ENCODE measurements at places on chromosomes 11 and 22.
A peak's percentile ranks its signal among the peaks of the same experiment; 100 is the strongest.

DNA sequence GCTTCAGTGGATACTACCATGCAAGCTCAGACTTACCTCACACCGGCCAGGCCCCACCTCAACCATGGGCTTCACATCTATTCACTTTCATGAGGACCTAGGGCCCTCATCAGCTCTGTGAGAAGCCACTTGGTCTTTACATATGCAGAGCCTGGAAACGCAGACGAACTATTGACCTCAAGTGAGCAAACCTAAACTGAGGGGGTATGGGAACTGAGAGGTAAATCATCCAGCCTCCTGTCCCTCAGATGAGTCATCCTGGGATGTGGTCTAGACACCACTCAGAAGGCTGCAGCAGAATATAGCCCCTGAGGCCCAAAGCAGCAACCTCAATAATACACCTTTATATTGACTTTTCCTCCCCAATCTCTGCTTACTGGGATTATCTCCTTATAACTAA is 578.0 kb downstream of the INSC start:
- H3K27me3 ChIP-seq, result no peaks in the 10 kb centered on the region
- no peak overlapping the region for H3K27ac ChIP-seq
- no peak overlapping the region for H3K4me3 ChIP-seq
- no peaks in the 10 kb centered on the region for H3K4me1 ChIP-seq

DNA sequence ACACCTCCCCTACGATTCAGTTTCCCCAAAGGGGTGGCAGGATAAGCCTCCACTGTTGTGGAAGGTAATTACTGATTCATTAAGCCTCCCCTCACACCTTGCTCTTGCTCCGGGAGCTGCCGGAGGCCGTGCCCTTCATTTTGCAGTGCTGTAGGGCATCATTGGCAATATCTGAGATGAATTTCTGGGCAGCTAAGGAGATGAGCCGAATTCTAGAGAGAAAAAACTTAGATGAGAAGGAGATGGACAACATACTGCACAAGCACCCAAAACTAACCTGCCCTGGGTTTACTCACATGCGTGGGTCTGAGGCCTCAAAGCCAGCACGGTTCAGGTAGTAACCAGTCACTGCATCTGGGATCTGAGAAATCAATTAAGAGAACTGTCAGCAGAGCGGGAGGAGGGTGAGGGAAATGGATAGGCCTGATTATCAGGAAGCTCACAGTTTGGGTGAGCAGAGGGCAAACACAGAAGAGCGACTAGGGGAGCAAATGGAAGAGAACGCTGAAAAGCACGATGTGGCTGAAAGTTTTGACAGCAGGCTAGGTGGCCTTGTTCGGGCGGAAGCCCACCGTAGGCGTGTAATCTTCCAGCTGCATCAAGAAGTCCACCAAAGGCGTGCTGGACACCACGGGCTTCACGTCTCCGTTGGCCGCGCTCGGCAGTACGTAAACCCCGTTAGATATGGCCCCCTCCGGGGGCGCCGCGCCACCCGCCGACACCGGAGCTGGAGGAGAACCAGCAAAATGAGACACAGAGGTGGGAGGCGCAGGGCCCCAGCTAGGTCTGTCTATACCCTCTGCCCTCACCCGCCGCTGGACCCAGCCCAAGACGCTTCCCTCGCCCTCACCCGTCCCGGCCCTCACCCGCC is 689 bp downstream of the TAF10 start:
- peaks cover 19% of the 10 kb centered on the region for H3K36me3 ChIP-seq
- DNase-seq, result peak; percentile 43
- peak overlapping the region; percentile 84 for H3K4me3 ChIP-seq
- peaks cover 6% of the 10 kb centered on the region for H3K4me1 ChIP-seq
- peak overlapping the region; percentile 78 for H3K27ac ChIP-seq

DNA sequence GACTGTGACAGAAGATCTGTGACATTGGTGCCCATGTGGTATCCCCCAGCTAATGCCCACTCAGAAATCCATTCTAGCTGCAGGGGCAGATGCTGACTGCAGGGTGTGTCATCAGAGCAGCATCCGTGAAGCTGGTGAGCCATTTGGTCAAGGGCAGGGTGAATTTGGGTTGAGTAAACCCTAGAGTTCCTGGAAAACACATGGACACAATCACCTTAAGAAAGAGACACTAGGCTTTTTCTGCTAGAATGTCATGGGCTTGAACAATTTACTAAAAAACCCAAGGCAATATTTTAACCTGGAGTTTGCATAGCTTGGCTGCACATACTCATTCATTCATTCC is 100.0 kb downstream of the ADAMTS15 start:
- H3K27ac ChIP-seq, result no peak overlapping the region
- H3K27me3 ChIP-seq, result no peaks in the 10 kb centered on the region
- no peaks in the 10 kb centered on the region for H3K4me1 ChIP-seq

GRCh38 chr11:72070491-72070890 is 9.9 kb downstream of the NUMA1 start:
- H3K27me3 ChIP-seq, result no peaks in the 10 kb centered on the region
- H3K36me3 ChIP-seq, result no peaks in the 10 kb centered on the region
- peaks cover 19% of the 10 kb centered on the region for H3K4me1 ChIP-seq
- DNase-seq, result no peak
- H3K27ac ChIP-seq, result no peak overlapping the region
- H3K4me3 ChIP-seq, result no peak overlapping the region

- no peaks in the 10 kb centered on the region for H3K27me3 ChIP-seq
- peak overlapping the region; percentile 45 for H3K27ac ChIP-seq
- no peaks in the 10 kb centered on the region for H3K36me3 ChIP-seq
- H3K4me3 ChIP-seq, result no peak overlapping the region
- peak; percentile 95 for DNase-seq
These were observed 95.3 kb downstream of the NTM start for GRCh38 chr11:131465746-131466145.

DNA sequence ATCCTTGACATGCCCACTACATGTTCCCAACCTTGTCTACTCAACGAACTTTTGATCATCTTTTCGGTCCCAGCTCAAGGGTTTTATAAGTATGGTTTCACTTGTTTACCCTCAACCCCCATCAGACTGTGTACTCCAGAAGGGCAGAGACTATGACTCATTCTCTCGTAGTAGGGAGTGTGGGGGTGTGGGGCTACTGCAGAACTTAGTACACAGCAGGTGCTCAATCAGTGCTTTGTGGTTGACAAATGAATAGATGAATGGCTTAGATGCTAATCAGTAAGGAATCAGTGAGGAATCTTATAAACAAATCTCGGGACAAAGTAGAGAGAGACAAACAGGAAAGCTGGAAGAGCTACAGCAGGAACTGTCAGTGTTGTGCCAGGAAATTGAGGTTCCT is 151.7 kb upstream of the PLET1 start:
- H3K4me1 ChIP-seq, result no peaks in the 10 kb centered on the region
- H3K36me3 ChIP-seq, result no peaks in the 10 kb centered on the region
- no peak overlapping the region for H3K27ac ChIP-seq
- no peak for DNase-seq

Measured in mesendoderm (in vitro differentiated cells).